DMS 273 treated with DMSO at 0.1 percent for 48 hours (cell line): ENCODE measurements at places on chromosomes 1 and 21.

GRCh38 chr1:101004670-101005069 lies 20.9 kb downstream of the DPH5 start:
- DNase-seq, result no peak

- DNase-seq, result no peak
Observed at GRCh38 chr1:29634324-29634723, 398.0 kb downstream of the PTPRU start.

DNA sequence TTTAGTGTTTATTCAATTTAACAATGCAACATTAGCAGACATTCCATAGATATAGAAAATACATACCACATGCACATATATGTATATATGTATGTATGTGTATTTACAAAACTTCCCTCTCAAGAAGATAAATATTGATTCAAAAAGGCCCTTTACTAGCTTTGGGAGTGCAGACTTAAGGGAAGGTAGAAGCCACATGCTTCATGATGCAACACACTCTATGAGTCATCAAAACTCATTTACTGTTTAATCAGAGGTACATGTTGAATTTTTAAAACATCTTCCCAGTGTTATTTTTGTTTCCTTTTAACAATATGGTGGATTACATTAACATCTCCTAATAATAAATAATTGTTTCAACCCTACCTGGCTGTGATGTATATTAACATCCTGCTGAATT lies 61.4 kb upstream of the KIRREL1 start:
- DNase-seq, result no peak

- no peak for DNase-seq
Observed at GRCh38 chr21:38631206-38631605, 132.9 kb upstream of the ERG start.

GRCh38 chr1:30692201-30692947 lies 31.0 kb downstream of the MATN1 start:
- DNase-seq, result no peak

DNA sequence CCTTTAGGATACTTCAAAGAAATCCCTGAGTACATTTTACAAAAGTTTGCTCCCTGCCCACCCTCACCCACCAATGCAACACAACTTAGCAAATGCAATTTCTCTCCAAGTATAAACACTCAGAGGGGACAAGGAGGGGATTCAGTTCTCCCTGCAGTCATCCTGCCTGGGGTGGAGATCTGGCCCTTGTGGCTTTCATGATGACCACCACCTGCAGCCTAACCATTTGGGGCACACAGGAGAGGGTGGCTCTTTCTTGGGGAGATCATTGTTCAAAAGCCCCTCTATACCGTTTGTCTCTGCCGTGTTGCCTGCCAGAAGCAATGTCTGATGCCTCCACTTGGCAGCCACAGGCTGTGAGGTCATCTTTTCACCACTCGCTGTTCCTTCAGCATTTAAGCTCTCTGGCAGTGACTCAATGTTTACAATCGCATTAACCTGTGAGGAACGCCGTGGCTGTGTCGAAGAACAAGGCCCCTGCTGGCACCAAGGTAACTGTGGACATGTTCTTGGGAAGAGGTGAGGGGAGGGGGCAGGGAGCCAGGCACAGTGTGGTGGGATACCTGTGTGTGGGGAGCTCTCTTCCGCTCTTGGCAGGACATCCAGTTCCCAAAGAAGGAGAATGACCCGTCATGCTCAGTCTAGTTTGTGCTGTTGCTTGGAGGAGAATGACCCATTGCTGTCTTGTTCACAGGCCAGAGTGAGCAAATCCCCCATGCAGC lies 103.9 kb upstream of the DUSP10 start:
- no peak for DNase-seq

DNA sequence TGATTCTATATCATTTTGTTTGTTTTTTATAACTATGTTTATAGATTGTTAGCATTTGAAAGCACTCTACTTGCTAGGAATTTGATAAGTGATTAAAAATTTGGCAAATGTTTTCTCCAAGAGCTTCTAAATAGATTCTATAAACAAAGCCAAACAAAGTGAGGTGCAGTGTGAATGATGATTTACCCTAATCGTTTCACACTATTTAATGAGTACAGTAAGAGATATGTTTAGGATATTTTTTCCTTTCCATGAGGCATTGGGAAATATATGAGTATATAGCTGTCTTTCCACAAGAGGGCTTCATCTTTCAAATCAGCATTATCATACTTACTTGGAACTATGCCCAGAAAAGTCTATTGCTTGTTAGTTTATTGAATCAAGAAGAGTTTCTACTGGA lies 277.0 kb upstream of the BRINP3 start:
- no peak for DNase-seq

GRCh38 chr1:209076688-209077087 lies 506.8 kb upstream of the CAMK1G start:
- DNase-seq, result no peak
